ENCODE measurements at places on chromosomes 1 and 21.
A peak's percentile ranks its signal among the peaks of the same experiment; 100 is the strongest.

GRCh38 chr21:26852423-26852822 lies 7.2 kb upstream of the ADAMTS1 start:
- no peak for ATAC-seq

- ATAC-seq = no peak
Measured at GRCh38 chr1:70156529-70157120, 48.8 kb downstream of the LRRC40 start.

GRCh38 chr1:40204856-40205255 lies 42.9 kb upstream of the TMCO2 start:
- no peak for ATAC-seq

GRCh38 chr1:19081218-19081893 lies 124.9 kb upstream of the IFFO2 start:
- ATAC-seq = peak; percentile 16

DNA sequence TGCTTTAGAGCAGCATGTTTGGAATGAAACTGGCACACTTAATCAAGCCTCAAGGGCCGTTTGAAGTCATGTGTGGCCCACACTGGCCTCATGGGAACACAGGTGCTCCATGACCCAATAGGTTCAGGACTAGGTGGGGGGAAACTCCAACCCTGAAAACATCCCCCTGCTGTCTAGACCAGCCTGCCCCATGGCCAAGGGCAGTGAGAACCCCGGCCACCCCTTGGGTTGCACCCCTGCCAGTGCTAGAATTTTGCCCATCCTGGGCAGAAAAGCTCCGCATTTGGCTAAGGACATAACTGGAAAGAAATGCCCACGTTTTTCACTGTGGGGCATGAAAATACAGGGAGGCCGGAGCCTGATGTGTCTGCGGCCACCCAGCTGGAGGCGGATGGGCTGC lies 6.1 kb upstream of the PTGER3 start:
- no peak for ATAC-seq

DNA sequence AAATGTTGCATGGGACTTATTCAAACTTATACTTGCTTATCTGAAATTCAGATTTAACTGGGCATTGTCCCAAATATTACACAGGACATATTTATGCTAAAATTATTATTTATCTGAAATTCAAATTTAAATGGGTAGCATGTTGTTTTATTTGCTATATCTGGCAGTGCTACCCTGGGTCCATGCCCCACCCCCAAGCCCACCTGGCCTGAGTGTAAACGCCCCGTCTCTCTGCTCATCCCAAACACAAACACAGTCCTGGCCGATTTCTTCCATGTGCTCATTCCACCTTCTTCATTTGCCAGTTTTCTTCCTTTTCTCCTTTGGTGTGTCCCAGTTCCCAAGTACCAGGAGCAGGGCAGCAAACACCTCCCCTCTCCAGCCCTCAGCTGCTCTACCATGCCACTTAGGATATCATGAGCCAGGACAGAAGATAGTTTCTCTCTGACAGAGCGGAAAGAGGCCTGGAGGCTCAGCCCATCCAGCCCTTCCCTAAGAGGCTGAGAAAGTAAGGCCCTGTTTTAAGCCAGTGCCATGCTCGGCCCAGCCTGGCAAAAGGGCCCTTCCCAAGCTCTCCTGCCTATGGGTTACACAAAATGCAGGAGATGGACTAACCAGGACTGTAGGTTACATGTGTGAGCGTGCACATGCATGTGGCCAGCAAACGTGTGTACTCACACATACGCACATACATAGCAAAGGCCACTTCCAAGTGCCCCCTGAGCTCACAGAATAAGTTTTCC lies 69.5 kb downstream of the UBE2T start:
- no peak for ATAC-seq

All from motor neuron (in vitro differentiated cells).